Heart left ventricle (tissue), 16 donors: ENCODE measurements at places on chromosomes 4 and X. TPM values are rescaled to one million over a fixed set of nuclear protein-coding genes. Genes with fewer than 3 reads are reported as not detected.

The ZBTB49 gene
- total RNA-seq = 5.5 TPM

The NEK1 gene
- 16.8 TPM for total RNA-seq

DNA sequence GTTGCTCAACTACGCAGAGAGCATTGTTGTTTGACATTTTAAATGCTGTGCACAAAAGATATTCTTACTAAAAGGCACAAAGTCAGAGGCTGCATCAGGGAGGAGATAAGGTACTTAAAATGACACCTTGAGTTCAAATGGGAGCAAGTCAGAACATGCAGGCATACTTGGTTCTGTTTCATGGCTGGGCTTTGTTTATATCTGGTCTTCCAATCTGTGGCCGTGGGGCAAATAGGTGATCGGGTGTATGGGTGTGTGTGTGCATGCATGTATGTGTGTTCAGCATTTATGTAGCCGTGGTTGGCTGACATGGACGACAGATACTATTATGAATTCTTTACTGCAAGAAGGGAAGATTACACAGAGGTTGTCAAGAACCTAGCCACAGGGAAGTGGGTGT, 106.1 kb downstream of the RASL11B start:
- no peak for DNase-seq

DNA sequence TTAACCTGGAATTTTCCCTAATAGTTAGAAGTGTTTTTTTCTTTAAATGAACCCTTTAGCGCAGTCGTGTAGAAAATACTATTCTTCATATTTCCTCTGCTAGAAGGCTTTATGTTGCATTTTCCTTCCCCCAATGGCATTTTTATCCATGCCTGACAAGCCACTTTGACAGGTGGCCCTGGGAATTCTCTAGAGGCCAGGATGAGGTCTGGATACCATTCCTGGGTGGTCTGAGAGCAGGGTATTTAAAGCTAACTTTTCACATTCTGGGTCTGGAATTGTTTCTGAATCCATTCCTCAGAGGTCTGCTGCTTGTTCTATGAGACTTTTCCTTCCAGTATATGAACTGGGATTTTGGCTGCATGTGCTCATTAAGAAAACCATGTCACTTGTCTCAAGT, 31.2 kb upstream of the PDGFRA start:
- DNase-seq = no peak

DNA sequence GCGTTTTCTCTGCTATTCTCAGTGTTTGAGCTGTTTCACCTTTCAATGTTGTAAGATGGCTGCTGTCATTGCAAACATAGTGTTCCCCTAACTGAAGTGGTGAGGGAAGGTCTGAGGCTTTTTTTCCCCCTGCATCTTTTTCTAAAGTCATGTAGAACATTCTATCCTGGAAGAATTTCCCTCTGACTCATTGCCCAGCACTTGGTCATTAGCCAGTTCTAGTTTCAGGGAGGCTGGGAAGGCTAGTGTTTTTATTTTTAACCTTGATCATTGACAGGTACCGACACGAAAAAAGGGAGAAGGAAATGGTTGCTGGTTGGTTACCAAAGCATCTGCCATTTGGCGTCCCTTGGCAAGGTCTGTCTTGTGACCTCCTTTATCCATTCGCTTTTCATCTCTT, 6.6 kb downstream of the LANCL3 start:
- no peak for DNase-seq

- DNase-seq = no peak
Observed at GRCh38 chr4:163535657-163536056, 41.2 kb downstream of the TMA16 start.

DNA sequence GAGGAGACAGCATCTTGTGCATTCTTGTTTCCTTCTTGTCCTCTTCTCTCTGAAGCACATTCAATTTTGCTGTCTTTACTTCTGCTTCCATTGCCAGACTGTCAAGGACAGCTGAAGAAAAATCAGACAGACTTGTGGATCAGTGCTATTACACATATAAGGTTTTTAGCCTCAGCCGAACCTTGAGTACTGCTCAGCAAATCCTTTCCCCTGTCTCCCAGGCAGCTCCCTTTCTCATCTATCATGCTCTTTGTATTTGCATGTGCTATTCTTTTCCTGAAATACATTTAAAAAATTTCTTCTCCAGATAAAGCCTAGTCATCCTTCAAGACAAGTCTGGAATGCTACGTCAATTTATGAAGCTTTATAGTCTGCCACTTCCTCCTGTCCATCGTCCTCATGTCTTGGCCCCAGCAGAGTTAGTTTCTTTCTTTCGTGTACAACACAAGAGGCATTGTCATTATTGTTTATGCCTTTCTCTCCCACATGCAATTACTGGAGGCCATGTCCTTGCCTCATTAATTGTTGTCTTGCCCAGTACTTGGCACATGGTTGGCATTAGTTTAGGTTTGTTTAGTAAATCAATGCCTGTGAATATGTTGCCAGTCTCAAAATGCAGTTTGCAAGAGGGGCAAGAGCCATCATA, 45.1 kb downstream of the ADGRL3 start:
- DNase-seq = no peak

DNA sequence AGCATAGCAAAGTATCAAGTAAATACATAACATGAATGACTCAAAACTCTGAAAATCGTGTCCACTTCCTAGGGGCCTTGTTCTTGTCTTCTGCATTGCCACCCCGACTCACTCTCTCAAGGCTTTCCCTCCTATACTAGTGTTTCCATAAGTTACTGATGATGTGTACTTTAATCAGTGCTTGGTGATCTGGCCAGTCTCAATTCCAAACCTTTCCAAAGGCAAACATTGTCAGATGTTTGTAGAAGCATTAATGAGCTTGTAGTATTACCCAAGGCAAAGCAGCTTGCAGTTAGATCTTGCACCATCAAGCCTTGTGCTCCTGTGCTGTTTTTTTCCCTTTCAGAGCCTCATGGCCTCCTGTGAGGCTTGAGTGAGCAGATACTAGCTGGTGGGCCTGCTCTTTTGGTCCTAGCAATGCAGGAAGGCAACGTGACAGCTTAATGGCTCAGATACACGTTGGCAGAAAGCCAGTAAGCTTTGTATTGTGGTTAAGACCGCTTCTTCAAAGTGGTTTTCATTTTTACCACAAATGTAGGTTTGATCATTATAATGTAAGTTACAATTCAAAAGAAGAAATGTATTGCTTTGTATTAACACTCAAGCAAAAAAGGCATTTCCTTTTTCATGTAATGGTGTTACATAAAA, 51.8 kb downstream of the RBPJ start:
- no peak for DNase-seq

The NUP54 gene
- total RNA-seq = 18.1 TPM

DNA sequence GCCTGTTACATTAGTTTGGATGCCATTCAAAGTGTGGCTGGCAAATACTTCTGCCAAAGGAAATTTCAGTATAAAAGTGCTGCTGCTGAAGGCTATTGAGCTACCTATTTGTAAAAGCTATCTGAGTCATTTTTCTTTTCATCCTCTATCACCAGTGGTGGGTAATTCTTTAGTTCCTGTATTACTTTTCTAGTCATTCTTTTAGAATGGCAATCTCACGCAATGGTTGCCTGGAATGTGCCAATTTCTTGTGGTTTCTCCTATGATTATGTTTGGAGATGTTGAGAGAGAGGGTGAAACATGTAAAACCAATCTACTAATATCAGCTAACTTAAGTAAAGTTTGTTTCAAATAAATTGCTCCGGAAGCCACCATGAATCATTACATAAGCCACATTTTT, 685.0 kb downstream of the RAPGEF2 start:
- DNase-seq = no peak

The XAGE2 gene
- total RNA-seq = not detected
